ENCODE measurements at places on chromosomes 16 and 17.

GRCh38 chr17:77472468-77473310, 331.9 kb downstream of the SEC14L1 start:
- DNase-seq: peak; percentile 81

- no peak for DNase-seq
These were observed 4.6 kb downstream of the PRSS33 start for GRCh38 chr16:2782583-2783351.

DNA sequence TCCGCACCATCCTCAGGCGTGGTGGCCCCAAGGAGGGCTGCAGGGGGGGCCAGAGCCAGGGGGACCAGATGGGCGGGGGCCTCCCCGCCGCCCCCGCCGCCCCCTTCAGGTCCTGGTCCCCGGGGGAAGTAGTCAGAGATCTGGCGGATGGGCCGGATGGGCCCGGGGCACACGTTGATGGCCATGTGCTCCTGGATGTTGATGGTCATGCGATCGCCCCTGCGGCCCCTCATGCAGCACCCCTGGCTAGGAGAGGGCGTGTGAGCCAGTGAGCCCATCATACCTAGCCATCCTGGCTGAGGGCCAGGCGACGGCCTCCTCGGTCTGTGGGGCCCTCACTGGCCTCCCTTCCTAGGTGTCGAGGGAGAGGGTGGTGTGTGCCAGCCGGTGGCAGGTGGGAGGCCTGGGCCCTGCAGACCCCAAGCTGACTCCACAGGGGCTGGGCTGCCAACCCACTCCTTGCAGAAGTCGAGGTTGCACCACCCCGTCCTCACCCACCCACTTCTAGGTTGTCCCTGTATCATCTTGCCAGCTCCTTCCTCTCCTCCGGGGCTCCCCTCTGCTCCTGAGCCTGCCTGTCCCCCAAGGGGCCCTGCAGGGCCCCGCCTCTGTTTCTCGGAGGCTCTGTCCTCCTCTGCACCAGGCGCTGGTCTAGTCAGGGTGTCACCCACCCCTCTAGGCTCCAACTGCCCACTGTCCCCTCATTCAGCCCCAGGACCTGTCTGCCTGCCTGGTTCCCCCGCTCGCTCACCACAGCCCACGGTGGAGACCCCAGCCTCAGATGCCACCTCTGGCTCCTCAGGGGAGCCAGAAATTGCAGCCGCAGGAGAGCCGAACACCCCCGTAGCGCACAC, 610 bp downstream of the DOC2A start:
- no peak for DNase-seq

DNA sequence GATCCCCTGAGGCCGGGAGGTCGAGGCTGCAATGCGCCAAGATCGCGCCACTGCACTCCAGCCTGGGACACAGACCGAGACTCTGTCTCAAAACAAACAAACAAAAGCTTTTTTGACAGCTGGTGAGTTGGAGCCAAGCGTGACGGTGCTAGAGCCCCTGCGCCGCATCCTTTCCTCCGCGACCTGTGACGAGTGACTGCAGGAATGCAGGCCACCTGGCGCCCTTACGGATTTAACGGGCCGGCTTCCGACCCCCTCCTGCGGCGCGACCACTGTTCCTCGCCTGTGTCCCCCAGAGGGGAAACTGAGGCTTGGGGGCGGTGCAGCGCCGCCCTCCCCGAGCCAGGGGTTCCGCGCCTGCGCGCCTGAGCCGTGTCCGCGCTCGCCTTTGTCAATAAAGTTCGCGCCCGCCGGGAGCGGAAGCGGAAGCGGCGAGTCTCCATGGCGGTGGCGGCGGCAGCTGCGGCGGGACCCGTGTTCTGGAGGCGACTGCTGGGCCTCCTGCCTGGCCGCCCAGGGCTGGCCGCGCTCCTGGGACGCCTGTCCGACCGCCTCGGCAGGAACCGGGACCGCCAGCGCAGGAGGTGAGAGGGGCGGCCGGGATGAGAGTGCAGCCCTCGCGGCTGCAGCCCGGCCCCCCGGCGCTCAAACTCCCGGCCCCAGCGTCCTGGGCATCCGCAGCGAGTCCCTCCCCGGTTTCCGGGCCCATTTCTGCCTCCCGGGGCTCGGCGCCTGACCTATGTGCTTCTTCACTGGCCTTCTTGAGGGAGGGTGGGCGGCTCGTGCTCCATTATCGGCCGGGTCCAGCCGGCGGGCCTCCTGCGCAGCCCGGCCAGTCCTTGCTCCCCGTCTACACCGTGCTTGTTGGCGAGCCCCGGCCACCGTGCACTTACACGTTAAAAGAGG, at the start of gene PGS1:
PGS1 (plus strand) TSS at position 425 of the 906 bp plus-strand sequence; CDS start at position 442, 17 bp downstream.
- DNase-seq: no peak

DNA sequence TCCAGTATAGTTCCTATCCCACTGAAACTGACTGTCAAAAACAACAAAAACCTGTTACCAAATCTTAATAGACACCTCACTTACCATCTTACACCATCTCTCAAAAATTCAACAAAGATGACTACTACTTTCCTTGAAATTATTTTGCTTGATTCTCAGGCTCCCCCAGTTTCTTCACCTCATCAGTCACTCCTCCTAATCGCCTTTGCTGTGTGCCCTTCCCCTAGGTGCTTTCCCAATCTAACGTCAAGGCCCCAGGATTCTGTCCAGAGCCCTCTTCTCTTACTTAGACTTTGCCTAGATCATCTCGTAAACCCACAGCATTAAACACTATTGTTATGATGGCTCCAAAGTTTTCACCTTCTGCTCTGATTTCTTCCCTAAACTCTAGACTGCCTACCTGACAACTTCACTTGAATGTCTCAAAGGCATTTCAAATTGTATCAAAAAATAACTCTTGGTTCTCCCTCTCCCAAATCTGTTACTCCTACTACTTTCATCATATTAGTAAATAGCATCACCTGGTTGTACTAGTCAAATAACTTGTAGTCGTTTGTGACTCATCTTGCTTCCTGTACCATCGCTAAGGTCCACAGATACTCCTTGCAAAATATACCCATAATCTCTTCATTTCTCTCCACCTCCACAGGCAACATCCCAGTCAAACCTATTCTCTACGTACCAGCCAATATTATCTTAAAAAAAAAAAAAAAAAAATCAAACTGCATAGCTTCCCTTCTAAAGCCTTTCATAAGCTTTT, 18.0 kb downstream of the C16orf87 start:
- no peak for DNase-seq

GRCh38 chr16:82074019-82074558, 39.0 kb downstream of the HSD17B2 start:
- DNase-seq: no peak

DNA sequence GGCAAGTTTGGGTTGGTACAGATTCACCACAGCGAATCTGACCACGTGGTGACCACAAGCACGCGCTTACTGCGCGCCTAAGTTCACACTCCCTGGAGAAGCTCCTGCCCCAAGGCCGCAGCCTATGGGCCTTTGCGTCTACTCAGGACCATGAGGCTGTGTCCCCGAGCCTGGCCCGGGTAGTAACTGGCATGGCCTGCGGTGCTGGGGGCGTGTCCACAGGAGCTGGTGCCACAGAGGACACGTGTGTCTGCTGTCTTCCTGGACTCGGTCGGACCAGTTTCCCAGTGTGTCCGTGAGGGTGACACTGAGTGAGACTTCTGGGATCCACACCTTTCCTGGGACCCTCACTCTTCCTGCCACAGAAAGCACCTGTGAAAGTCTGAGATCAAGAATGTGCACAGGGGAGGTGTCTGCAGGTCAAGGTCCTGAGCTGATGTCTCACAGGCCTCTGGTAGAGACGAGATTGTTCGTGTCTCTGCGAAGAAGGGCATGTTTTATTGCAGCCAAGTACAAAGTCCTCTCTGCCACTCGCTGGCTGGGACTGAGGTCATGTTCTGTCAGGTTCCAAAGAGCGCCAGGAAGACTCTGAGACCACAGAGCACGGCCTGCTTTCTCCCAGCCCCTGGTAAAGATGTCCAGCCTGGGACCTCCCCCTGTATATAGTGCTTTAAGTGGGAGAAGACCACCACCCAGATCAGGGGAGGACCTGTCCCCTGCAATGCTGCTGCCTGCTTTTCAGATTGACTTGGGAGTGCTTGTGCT, 25.2 kb upstream of the CAPN15 start:
- DNase-seq: no peak

DNA sequence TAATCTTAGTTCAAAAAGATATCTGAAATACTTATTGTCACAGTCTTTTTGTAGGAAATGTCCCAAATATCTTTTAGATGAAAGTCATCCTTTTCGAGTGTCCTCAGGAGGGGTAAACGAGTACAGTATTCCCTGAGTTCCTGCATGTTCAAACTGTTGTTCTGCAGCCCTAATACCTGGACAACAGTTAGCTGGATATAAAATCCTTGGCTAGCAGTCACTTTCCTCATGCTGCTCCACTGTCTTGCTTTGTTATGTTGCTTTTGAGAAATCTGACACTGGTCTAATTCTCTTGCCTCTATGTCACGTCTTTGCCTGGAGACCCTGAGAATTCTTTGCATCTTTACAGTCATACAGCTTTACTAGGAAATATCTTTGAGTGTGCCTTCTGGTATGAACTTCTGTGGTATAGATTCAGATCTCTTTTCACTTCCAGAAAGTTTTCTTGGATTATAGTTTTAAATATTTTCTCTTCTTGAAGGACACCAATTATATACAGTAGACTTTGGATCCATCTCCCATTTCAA, 9.5 kb downstream of the MBTD1 start:
- no peak for DNase-seq

- DNase-seq: no peak
These were observed 172.0 kb upstream of the SOX9 start for GRCh38 chr17:71948703-71949422.

GRCh38 chr17:537133-537532, 177.5 kb downstream of the VPS53 start:
- no peak for DNase-seq

GRCh38 chr16:23504076-23504452, 6.2 kb downstream of the GGA2 start:
- DNase-seq: no peak

DNA sequence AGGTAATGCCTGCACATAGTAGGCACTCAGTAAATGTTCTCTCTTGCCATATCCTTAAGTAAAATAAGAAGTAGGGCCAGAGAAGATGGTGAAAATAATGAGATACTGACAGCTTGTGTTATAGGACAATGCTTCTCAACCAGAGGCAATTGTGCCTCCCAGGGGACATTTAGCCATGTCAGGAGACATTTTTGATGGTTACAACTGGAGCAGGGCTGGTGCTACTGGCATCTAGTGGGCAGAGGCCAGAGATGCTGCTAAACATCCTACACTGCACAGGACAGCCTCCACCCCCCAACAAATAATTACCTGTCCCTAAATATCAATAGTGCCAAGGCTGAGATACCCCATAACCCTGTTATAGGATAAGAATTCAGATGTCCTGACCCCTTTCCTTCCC, 1.7 kb downstream of the RAD51D start:
- no peak for DNase-seq

DNA sequence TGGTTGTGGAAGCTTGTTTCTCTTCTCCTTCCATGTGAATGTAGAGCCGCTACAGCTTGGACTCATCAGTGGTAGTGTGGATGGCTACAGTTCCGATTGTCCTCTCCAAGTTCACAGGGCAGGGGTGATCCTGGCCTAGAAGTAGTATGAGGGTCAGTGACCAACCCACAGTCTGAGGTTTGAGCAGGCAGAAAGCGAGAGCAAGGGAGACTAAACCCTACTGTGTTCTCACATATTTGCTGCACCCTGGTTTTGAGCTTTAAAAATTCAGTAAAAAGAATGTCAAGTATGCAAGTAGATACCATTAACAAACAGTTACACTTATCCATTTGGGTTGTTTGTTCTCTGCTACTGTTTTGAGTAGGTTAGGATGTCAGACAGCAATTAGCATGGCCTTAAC, 148.9 kb downstream of the MRTFB start:
- no peak for DNase-seq

- no peak for DNase-seq
These were observed 1.7 kb downstream of the ORAI3 start for GRCh38 chr16:30950516-30951065.

- no peak for DNase-seq
These were observed 15.1 kb downstream of the CDH8 start for GRCh38 chr16:62021161-62021581.

DNA sequence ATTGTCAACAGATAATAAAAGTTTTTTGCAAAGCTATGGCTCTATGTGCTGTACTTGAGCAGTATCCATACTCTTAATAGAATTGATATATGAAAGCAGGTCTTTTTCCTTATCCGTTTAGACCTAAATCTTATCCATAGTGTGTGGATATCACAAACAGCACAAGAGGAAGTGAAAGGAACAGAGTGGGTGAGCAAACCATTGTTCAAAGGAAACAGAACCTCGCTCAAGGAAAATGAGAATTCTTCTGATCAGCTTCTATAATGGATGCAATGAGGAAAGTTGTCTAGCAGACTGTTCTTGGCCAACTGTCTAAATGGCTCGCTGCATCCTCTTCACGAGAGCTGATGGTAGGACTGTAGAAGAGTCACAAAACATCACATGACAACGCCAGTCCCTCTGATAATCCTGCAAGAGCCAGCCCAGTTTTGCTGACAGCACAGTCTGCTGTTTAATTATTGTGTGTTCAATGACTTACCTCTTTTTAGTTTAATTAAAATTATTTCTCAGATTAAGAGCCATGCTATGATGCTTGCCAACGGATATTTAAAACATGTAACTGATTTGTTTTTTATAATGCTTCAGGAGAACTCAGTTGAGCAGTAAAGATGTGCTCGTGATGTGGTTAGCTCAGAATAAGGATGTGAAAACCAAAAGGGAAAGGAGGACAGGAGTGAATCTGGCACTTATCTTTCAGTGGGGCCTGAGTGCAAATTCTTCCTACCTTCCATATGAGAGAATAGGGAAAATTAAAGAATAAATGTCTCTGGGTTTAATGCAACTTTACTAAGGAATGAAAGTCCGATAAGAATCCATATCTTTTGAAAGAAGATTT, 38.5 kb downstream of the WWOX start:
- no peak for DNase-seq

- no peak for DNase-seq
These were observed 504 bp downstream of the FOXC2 start for GRCh38 chr16:86566966-86567700.

DNA sequence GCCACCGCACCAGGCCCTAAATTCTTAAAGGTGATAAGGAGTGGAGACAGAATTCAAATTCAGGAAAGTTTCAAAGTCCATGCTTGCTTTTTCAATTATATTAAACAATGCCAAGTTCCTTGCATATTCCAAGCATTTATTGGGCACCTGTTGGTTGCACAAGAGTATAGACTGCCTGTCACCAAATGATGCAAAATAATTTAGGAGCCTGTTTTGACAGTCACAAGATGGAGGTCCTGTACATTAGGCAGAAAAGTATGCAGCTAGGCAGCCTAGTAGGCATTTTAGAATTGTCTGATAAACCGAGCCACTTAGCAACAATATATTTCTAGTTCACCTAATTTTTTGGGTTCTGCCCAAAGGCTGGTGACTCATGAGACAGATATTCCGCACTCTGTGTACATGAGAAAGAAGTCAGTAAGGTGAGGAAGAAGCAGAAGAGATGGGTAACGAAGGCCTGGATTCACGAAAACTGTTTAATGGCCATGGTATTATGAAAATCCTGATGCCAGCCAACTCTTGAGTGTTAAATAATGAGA, 7.3 kb downstream of the ACACA start:
- no peak for DNase-seq

- DNase-seq: no peak
These were observed 24.6 kb downstream of the HOXB1 start for GRCh38 chr17:48506246-48506645.
